ENCODE measurements at places on chromosomes 2 and 18.

DNA sequence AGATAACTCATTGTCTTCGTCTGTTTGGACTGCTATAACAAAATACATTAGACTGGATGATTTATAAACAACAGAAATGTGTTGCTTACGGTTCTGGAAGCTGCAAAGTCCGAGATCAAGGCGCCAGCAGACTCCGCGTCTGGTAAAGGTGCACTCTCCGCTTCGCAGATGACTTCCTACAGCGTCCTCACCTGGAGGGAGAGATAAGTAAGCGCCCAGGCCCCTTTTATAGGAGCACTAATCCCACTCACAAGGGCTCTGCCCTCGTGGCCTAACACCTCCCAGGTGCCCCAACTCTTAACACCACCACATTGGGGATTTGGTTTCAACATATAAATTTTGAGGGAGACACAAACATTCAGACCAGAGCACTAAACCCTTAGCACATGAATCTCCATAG, 51.3 kb downstream of the SERTAD2 start:
- no peak for DNase-seq

DNA sequence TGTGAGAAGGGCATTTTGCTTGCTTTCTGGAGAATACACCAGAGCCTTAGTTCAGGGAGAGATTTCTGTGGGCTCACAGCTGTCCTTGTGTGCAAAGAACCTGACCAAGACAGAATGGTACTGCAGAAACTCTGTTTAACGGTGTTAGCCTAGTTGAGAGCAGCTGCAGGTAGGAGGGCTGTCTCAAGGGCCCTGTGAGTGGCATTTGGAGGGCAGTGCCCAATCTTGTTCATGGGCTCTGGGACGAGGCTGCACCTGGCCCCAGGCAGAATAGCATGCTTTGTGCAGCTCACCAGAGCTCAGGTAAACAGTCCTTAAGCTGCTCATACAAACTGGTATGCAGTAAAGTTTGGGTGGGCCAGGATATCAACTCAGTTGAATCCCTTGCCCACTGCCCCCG, 16.9 kb upstream of the RGPD4 start:
- no peak for DNase-seq

GRCh38 chr2:134335601-134336000, 81.7 kb downstream of the MGAT5 start:
- DNase-seq, result no peak

DNA sequence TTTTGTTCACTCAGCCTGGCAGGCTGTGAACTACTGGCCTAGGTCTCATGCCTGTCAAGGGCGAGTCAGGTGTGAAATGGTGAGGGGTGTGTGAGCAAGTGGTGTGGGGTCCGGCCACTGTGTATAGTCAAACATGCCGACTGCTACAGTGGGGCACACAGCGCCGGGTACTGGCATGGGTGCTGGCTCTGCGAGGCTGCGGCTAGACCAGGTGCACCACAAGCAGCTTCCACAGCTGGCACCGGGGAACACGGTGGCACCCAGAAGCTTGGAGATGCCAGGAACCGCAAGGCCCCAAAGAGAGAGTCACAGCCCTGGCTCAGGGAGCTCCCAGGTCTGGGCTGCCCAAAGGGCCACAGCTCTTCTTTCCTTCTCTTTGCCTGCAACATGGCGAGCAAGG, 49.7 kb downstream of the CCDC68 start:
- no peak for DNase-seq

DNA sequence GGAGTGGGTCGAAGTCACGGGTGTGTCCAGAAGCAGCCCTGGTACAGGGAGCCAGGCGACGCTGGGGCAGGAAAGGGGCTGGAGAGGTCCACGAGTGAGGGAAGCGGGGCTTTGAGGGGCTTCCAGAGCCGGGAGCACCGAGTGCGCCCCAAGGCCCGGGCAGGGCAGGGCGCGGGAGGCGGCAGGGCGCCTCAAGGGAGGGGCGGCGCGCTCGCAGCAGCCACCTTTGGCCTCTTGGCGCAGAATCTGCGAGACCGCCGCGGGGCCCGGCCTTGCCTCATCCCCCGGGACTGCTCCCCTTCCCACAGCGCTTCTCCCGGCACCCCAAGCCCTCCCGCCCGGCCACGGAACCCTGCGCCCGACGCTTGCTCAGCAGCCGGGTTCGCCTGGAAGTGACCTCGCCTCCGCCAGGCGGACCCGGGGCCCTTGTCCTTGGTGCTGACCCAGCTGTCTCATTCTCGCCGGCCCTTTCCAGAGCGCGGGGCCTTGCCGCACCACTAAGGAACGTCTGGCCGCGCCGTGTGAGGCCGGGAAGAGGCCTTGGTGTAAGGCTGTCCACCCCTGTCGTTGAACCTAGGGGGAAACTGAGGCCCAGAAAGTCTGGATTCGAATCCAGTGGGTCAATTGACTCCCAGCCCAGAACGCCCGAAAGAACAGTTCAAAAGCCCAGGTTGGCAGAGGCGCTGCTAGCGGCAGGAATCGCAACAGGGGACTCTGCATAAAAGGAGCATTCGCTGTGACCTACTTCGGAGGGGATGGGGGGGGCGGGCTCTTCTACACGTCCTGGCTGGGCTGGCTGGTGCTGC, 584 bp upstream of the DNER start:
- DNase-seq, result no peak

DNA sequence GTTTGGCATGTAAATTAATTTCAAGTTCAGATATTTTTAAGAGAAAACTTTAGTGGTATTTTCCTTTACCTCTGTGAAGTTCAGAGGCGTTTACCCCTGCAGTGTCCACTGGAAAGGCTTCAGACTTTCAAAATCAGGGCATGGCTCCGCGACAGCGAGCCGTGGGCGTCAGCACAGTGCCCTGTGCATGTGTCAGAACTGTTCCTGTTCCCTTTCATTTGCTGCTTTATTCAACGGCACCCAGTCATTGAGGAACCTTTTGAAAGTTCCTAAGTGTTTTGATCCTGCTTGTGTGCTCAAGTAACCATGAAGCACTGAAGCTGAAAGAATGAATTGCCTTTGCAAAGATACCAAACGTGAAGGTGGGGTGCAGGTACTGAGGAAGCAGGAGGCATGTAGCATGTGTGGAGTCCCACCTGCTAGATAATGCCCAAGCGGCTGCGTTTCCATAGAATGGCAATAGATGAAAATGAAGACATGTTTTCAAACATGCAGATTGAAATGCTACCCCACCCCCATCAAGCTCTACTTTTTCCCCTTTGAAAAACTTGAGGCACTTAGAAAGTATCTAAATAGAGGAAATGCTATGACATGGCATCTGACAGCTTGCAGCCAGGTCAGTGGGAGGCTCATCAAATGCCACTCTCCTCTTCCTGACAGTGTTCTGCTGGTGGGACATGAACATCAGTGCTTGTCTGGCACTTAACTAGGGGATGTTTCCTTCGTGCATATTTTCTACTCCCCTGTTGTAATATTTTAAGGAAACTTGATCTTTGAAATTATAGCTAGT, 148.6 kb downstream of the ZNF236 start:
- no peak for DNase-seq

GRCh38 chr2:204507636-204508035, 37.6 kb upstream of the PARD3B start:
- no peak for DNase-seq

DNA sequence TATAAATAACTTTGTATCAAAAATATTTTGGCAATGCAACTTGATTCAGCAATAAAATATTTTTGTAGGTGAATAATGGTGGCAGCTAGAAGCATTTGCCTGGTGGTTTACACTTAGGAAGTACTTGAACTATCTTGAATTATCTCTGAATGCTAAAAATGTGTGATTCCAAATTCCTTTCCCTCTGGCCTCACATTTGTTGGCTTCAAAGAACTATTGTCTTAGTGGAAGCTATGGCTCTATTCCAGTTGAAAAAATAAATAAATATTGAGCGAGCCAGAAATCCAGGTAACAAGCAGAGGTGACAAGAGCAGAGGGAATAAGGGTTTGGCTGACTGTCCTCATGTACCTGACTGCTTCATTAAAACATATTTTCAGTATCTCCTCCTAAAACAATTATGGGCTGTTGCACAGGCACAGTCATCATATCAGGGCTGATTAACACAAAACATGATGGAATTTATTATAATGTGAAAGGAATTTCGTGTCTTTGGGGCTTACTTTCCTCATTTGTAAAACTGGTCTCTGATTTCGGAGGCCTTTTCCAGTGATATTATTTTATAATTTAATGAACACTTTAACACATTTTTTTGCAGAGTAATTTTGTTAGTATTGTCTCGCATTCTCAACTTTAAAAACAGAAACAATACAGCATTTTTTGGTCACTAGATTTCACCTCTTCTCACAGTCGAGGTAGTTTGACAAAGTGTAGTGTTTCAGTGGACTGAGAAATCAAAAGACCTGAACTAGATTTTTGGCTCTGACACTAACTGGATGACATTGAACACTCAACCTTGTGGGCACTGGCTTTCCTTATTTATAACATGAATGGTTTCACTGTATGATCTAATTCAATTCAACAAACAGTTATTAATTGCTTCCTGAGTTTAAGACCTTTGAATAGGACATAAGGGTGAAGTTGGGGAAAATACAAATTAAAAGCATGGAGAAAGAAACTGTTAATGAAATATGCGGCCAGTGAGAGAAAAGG, 7.8 kb upstream of the CAVIN2 start:
- DNase-seq, result peak; percentile 39

- no peak for DNase-seq
These were observed 119.1 kb downstream of the UXS1 start for GRCh38 chr2:106075048-106075447.

DNA sequence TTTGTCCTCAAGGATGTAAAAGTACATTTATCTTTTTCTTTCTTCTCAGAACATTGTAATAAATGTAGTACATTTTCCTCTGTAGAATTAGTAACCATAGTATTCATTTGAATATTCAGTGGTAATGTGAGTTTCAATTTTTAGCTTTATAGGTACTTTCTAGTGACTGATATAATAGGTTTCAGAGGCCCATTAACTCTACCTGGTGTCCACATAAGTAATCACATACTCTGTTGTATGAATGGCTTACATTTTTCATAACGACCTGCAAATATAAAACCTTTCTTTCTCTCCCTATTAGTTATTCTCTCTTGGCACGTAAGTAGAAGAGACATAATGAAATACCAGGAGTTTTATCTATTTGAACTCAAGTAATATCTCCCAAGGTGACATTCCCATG, 1017.6 kb downstream of the DPP10 start:
- no peak for DNase-seq

- DNase-seq, result no peak
These were observed 163.9 kb downstream of the CDH2 start for GRCh38 chr18:28013066-28013465.

- DNase-seq, result no peak
These were observed 72.5 kb downstream of the KLF7 start for GRCh38 chr2:207093234-207093633.

DNA sequence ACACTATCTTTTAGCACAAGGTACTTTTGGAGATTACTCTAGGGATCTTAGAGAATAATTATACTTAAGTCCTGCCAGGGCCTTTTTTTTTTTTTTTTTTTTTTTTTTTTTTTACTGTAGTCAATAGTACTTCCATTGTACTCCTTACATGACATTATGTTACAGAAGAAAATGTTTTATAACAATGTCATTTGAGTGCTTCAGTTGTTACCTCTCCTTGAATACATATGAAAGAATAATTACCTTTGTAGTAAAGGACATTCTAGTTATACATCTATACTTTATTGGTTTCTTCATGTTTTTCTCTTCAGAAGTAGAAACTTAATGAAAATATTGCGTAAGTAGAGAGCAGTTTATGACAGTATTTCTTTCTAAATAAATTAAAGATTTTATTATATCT, 834.9 kb downstream of the DPP10 start:
- DNase-seq, result no peak

GRCh38 chr18:67525328-67526099, 9.0 kb upstream of the DSEL start:
- DNase-seq, result no peak

DNA sequence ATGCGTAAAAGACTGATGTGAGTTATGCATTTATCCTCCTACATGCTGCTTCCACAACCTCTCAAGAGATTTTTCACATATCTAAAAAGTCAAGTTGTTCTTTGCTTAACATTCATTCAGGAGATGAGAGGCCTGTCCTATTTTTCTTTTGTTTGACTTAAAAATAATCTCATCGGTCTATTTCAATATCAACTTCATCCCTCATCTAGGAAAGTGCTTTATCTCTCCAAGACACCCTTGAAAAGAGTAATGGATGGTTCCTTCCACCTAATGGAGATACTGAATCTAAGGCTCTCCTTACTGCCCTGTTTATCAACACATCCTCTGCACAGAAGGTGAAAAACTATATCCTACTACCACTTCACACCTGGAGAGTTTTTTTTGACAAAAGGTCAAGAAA, 2.4 kb downstream of the NFE2L2 start:
- DNase-seq, result no peak

GRCh38 chr2:6793371-6793770, 72.3 kb downstream of the CMPK2 start:
- no peak for DNase-seq

GRCh38 chr18:55833543-55833942, 245.6 kb upstream of the TCF4 start:
- DNase-seq, result no peak

GRCh38 chr2:11182951-11183350, 27.7 kb downstream of the SLC66A3 start:
- no peak for DNase-seq

DNA sequence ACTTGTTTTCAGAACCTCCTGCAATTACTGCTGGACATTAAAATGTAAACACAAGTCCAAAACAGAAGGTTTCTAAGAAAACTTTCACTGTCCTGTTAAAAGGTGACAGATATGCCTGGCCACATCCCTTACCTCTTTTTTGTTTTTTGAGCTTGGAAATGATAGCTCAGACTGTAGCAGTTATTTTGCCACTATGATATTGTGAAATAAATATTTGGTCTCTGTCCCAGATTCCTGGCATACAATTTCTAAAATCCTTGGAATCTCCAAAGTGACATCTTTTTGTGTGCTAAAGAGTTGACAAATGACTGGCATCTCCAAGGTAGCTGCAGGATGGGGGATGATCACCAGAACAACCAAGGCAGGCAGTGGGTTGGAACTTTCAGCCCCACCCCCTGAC, 16.8 kb downstream of the TPGS2 start:
- DNase-seq, result no peak

DNA sequence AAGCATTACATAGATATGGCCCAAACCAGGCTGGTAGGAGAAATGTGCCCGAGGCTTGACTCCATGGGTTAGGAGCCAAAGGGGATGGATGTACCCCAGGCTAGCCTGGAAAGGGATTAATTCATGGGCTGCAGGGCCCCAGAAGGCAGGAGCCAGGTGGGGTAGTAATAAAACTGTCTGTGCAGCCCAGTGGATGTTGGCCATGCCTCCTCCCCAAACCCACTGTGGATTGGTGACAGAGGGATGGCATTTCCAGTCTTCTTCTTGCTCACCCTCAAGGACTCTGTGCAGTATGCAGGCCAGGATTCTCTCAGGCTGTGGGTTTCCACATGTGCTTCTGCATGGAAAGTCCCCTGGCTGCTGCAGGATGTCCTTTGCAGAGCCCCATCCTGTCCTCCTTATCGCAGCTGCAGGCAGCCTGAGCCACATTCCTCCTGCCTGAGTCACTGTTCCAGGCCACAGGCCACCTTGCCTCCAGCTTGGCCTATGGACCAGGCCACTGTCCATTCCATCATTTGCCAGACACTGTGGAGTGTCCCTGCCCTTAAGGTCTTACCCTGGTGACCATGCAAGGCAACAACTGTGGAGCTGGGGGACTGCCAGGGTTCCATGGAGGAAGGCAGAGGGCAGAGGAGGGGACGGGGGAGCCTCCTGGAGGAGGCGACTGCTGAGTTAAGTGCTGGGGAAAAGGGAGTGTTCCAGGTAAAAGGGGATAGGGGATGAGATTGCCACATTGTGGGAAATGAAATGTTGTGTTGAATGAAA, 38.9 kb downstream of the INO80C start:
- no peak for DNase-seq

Data from HAP-1 (cell line).